Posterior cingulate gyrus (tissue), 11 donors: ENCODE measurements at places on chromosomes 2 and 18.

DNA sequence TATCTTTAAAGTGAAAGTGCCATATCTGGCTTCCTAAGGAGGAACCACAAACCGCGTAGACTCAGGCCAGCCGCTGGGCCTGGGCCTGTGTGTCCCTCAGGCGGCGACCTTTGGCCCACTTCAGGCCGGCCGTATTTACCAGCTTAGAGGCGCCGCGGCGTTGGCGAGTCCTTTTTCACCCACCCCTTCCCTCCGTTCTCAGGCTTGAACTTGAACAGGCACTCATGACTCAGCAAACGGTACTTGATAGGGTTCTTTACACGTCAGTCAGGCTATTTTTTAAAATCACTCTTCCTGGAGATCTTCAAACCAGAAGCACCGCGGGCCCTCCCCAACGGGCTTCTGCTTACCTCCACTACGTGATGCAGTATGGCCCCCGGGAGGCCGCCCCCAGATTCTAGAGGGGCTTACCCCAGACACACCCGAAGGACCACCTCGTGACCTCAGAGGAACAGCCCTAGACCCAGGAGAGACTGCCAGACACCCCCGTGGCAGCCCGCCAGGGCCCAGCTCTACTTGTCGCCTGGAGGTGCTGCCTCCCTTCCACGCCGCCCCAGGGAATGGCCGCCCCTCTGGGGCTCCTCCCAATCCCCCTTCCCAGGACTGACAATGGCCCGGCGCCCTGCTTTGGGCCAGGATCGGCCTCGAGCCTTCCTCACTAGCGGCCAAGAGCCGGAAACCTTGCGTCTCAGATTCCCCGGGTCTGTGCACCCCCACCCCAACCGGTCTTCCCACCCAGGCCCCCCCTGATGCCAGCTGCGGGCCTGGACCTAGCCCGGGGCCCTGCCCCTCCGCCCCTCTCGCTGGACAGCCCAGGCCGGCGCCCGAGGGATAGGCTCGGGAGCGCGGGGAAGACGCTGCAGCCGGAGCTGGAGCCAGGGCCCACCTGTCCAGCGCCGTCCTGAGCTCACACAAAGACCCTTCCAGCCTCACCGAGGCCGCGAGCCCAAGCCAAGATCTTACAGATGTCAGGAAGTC lies 33.8 kb upstream of the IMPA2 start:
- peak; percentile 96 for DNase-seq

DNA sequence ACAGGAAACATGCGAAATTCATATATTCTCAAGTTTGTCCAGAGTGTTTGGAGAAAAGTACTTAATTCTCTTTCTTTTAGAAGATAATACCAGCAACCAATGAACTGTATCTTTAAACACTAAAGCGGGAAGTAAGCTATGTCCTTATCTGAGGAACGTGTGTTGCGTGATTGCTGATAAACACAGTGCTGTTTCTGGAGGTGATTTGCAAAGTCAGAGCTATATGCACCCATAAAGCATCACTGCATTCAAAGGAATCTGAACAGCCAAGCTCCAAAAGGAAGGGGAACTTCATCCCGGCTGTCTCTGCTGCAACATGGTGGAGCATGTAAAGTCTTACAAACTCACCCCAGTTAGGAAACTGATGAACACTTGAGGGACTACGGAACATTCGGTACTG lies 271.7 kb upstream of the FN1 start:
- no peak for DNase-seq

DNA sequence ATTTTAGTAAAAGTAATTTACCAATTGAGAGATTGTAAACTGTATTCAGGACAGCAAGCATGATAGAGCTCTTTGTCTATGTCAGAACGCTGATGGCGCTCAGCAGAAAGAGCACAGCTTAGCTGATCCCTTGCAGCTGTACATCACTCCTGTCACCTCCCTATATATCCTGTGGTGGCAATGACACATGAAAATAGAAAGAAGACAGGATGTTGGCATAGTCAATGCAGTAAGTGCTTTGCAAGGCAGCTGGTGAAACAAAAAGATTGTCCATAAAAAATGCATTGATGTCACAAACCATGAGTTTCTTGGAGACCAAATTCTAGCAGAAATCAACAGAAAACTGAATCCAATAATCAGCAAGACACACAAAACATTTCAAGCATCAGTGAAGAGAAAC lies 221.5 kb downstream of the RIT2 start:
- no peak for DNase-seq

- DNase-seq, result no peak
Measured at GRCh38 chr2:55498582-55498981, 20.9 kb upstream of the CFAP36 start.

DNA sequence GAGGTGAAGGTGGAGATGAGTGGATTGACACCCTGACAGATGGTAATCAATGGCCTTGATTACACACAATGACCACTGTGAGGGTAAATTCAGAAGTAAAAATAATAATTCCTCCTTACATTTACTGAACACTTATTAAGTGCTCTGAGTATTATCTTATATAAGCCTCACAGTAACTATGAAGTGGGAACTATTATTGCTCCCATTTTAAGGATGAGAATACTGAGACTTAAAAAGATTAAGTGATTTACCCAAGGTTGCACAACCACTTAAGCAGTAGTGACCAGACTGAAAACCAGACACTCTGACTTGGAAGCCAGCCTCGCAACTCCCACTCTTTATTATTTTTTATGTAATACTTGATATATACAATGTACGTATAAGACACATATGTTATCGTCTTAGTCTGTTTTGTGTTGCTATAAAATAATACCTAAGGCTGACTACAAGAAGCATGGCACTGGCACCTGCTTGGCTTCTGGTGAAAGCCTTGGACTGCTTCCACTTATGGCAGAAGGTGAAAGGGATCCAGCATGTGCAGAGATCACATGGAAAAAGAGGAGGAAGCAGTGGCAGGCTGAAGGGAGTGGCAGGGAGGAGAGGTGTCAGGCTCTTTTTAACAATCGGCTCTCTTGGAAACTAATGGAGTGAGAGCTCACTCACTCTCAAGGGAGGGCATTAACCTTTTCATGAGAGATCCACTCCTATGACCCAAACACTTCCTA lies 41.5 kb upstream of the C1D start:
- DNase-seq, result no peak

- DNase-seq, result no peak
Measured at GRCh38 chr2:167215595-167215994, 327.3 kb downstream of the XIRP2 start.

DNA sequence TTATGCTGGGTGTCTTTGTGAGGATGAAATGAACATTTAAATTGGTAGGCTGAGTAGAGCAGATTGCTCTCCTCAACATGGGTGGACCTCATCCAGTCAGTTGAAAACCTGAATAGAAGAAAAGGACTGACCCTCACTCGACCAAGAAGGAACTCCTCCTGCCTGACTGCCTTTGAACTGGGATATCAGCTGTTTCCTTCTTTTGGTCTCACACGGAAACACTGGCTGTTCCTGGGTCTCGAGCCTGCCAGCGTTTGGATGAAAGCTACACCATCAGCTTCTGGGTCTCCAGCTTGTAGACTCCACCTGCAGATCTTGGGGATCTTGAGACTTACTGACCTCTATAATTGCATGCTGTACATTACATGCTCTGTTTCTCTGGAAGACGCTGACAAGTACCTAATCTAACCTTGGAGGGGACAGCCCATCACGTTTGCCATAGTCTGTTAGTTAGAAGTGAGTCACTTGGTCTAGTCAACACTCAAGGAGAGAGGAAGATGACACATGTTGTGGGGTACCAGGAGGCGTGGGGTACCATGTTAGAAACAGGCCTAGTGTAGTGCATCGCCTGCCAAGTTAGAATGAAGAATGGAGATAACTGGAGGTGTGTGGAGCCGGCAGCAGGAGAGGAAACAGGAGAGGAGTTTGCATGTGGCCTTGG lies 267.0 kb downstream of the MREG start:
- DNase-seq, result no peak

DNA sequence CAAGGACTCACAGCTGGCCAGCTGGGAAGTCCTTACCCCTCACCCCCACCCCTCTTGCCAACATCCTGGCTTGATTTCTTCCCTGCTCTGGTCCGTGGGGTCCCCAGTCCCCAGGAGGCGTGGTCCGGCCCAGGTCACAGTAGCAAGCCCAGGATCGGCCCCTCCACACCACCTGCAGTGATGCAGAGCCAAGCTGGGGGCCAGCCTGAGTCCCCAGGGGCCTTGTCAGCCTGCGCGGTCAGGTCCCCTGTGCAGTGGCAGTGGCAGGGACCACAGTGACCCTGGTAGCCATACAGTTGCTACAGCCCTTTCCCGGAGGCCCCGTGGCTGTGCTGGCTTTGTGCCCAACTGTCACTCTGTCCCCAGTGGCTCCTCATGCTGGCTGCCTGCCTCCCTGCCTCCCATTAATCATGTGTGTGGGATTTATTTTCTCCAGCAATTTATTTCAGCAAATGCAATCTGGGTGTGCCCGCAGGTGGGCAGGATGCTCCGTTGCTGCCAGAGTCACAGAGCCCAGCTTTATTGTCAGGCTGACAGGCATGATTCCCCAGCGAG lies 8.8 kb upstream of the PRSS56 start:
- no peak for DNase-seq

GRCh38 chr2:178152977-178153376 lies 40.7 kb downstream of the RBM45 start:
- no peak for DNase-seq

DNA sequence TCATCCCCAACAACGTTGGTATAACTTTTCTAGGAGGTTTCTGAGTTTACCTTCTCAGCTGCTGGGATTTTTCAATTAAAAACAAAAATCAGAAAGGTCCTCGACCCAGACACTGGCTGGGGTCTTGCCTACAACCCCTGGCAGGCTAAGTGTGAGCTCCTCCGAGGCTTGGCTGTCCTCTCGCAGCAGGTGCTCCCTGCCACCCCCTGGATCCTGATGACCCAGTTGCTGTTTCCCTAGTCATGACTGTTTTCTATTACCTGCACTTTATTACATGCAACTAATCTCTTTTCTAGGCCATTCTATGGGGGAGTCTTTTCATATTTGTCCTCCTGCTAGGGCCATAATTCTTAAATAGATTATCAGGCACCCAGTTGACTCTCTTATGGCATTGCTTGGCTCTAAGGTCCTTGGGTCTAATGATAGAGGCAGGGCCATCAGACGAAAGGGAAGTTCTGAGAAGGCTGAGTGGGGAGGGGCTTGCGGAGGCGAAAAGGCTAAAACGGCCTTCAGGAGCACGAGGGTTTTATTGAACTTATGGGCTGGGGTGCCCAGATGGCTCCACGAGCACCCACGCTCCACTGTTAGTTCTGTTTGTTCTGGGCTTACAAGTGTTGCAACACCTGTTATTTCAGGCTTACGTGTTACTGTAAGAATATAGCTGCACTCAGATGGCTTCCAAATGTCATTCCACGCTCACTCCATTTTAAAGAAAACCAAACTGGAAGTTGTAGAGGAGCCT lies 166.0 kb downstream of the NCK2 start:
- no peak for DNase-seq

DNA sequence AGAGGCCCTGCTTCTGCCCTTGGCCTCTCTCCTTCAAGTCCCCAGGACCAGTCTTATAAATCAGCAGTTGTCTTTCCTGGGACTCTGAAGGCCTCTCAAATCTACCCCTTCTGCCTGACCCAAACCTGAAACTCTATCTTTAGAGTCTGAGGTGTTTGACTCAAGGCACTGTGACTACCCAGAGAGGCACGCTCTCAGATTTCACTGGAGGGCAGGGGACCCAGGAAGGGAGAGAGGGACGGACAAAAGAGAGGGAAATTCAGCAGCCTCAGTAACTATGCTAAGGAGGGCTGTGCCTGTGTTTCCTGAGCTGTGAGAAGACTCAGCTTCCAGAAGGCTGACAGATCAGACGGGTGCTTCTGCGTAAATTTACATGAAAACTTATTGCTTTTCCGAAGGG lies 217.8 kb downstream of the HAUS1 start:
- DNase-seq, result no peak

- DNase-seq, result peak; percentile 83
Measured at GRCh38 chr2:100104718-100105677, 37.4 kb downstream of the AFF3 start.

- DNase-seq, result no peak
Measured at GRCh38 chr2:73877071-73877802, 15.6 kb upstream of the ACTG2 start.

- DNase-seq, result no peak
Measured at GRCh38 chr18:37659906-37660305, 94.3 kb upstream of the CELF4 start.

GRCh38 chr2:74291886-74292621 lies 51.2 kb downstream of the SLC4A5 start:
- DNase-seq, result no peak

DNA sequence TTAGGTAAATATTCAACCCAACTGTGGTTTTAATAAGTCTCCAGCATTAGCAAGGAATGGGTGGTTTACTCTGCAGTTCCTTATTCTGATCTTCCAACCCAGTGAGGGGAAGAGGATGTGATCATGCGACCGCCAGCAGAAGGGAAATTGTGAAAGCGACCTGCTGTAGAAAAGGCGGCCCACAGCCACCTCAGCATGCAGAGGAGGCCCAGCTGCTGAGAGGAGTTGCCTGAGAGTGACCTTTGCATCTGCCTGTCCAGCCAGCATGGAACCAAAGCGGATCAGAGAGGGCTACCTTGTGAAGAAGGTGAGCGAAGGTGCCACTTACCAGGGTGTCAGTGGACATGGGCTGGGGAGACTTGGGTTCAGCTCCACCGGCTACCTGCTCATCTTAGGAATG lies at the start of gene PLEK:
TSS of gene PLEK (plus strand) at position 196 of the 400 bp plus-strand sequence. CDS start at position 266, 70 bp downstream.
- no peak for DNase-seq

DNA sequence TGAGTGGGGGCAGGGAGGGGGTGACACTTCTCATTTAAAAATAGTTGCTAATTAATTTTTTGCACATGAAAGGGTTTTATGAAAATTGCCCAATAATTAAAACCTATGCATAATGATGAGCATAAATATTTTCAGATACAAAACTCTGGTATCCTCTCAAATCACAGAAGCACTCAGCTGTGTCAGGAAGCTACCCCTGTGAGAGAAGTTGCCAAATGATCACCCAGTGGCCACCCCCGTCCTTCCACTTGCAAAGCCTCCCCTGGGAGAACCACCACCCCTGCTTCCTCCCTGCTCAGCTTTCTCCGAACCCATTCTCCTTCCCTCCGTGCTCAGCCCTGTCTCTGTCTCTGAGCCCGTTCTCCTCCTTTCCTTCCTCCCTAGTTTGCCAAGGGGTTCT lies 400.2 kb upstream of the SALL3 start:
- DNase-seq, result no peak

DNA sequence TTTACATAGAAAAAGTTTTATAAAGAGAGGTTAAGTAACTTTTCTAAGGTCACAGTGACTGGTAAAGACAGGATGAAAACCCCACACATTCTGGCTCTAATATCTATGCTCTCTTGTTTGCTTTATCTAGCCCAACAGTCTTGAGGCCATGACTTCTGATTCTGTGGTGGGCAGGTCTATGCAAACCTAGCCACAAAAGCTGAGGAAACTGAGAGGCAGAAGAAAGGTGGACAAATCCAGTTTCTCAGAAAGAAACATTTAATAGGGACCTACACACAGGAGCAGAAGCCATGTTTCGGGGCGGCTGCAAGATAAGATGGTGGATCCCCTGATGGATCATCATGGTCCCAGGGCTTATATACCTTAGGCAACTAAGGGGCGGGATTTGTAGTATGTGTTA lies 21.8 kb downstream of the HSPD1 start:
- no peak for DNase-seq

- peak; percentile 80 for DNase-seq
Measured at GRCh38 chr2:95079199-95079683, 42.4 kb downstream of the MRPS5 start.

- DNase-seq, result peak; percentile 69
Measured at GRCh38 chr2:25664183-25664964, 9.0 kb downstream of the DTNB start.

- peak; percentile 70 for DNase-seq
Measured at GRCh38 chr2:120818441-120818920, 82.8 kb downstream of the GLI2 start.

- no peak for DNase-seq
Measured at GRCh38 chr18:30132959-30133358, 909.6 kb downstream of the DSC3 start.
